Thoracic aorta (tissue), 2 donors: ENCODE measurements at places on chromosomes 2 and 18. TPM values are rescaled to one million over a fixed set of nuclear protein-coding genes. Genes with fewer than 3 reads are reported as not detected.

- DNase-seq, result no peak
These were observed 502.0 kb upstream of the VRK2 start for GRCh38 chr2:57544624-57545023.

GRCh38 chr2:160380611-160381010 lies 113.0 kb downstream of the RBMS1 start:
- DNase-seq, result no peak

- DNase-seq, result no peak
These were observed 52.6 kb downstream of the RHBDD1 start for GRCh38 chr2:226888378-226888965.

The CLEC4F gene
- not detected for total RNA-seq

GRCh38 chr2:159879051-159879604 lies 81.1 kb upstream of the CD302 start:
- DNase-seq, result no peak

DNA sequence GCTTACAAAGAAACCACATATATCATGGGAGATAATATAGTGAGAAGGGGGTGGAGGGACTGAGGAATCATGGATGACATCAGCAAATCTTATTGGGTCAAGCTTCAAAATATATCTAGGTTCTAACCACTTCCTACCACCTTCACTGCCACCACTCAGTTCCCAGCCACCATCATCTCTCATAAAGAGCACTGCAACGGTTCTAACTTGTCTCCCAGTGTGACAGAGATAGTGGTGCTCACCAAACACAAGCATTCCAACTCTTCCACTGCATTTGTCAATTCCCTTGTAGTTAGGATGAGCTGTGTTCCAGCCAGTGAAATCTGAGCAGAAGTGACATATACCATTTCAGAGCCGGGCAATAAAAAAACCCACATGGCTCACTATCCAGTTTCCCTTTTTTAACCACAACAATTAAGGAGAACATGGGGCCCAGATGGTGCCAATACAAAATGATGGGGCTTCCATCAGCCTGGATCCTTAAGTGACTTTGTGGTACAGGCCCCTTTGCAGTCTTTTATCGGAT lies 318.1 kb downstream of the NBAS start:
- DNase-seq, result no peak

- DNase-seq, result no peak
These were observed 17.7 kb upstream of the SERPINB2 start for GRCh38 chr18:63869851-63870250.
